ENCODE measurements at places on chromosomes 6 and 20.

DNA sequence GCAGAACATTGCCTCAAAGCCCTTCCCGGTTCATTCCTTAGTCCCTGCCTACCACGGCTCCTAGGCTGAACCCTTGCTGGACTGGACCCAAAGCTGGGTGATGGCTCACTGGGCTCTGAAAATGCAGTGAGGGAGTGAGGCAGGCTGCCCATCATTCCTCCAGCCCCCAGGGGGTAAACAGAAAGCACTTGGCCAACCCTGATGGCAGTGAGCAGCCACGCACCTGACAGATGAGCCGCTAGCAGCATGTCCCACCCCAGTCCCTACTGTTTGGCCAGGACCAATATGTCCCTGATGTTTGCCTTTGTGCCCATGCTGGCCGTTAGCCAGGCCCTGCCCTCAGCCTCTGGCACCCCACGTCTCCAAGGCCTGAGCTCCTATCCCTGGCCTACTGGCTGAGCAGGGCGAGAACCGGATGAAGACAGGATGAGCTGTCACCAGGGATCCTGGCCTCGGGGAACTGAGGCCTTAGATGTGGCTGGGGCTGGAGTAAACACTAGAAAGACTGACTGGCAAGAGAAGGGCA lies 19.4 kb upstream of the BAK1 start:
- peak; percentile 41 for DNase-seq

DNA sequence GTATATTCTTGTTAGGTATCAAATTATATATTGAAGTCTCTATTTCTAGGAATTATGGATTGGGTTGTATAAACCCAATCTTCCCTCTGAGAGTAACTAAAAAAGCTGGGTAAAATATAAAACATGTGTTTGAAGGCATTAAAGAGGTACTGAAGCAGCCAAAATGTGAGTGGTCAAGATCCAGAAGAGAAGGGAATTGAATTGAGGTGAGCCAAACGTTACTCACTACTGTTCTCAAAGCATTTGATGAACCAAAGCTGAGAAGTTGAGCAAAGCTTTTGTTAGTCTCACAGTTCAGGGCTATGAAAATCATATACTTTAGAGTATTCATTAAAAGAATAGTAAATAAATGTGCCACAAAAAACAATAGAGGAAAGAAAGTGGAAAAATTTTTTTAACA lies 365.8 kb downstream of the BCKDHB start:
- DNase-seq = no peak

GRCh38 chr6:62645274-62645673 lies 359.2 kb upstream of the KHDRBS2 start:
- no peak for DNase-seq

GRCh38 chr20:39398656-39399055 lies 436.5 kb downstream of the DHX35 start:
- no peak for DNase-seq

GRCh38 chr6:101392586-101393230 lies 800 bp upstream of the GRIK2 start:
- DNase-seq = no peak

DNA sequence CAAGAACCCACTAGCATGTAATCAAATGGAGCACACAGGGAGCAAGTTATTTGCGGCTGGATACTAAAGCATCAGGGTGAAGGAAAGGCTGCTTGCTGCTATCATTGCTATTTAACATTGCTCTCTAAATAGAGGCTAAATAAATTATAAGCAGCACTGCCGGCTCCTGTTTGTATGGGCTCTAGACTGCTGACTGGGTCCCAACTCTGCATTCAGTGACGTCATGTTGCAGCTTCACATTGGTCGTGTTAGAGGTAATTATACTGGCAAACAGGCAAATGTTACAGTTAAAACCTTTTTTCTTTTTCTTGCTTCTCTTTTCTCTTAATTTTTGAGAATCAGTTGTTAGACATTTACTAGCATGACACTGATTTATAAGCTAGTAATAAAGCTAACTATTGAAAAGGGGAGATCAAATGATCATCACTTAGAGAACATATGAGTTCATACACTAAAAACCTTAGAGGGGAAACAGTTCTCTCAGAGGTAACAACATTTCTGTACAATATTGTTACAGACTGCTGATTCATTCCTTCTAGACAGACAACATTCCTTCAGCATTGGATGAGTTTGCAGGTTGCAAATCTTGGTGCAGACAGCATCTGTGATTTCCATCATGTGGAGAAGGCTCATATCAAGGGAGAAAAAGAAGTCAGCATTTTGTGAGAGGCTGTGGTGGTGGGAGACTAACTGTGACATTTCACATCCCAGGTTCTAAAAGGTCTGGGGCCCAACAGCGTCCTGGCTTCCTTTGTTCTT lies 15.9 kb downstream of the RFPL4B start:
- DNase-seq = no peak

DNA sequence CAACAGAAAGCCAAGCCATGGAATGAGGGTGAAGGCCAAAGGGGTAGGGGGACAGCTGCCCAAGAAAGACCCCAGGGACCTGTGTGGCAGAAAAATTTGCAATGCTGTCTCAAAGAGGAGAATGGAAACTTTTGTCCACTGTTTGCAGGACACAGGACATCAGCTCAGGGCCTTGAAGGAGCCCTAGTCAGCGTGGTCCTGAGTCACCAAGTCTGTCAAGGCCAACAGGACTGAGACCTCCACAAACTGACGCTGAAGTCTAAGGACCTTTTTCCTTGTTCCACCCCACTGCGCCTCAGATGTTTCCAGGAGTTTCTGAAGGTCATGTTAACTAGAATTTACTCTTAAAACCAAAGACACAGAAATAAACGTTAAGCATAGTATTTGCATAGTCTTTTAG lies 31.8 kb upstream of the AVP start:
- no peak for DNase-seq

DNA sequence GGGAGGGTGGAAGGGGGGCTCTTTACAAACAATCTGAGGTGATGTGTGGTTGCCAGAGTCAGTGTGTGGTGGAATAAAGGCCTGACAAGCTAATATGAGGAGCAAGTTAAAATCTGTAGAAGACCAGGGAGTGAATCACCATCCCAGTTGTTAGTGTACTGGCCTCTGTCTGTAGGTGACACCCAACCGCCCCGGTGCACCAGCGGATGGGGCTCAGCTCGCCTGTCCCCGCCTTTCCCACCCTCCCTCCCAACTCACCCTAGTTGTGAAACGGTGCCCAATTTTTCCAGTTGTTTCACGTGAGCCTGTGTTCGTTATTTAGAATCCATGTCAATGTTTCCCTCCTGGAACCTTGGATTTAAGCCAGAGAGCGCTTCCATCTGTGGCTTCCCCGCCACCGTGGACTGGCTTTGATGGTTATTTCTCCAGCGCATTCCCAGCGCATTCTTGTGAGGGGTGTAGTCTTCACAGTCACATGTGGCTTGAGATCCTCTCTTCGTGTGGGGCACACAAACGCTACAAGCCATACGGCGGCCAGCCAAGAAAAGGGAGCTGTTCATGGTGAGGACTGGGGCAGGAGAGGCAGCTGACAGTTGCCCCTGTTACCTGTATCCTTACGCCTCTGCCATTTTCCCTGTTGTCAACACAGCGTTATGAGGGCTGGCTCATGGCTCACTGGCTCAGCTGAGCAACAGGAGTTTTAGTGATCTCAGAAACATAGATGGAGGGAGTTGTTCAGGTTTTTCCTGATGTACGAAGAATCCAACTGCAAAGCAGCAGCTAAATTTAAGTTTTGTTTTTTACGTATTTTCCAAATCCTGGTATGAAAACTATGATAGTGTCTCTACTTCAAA lies 137.6 kb downstream of the ZDHHC14 start:
- DNase-seq = no peak

GRCh38 chr20:22447447-22447778 lies 137.0 kb downstream of the FOXA2 start:
- no peak for DNase-seq

DNA sequence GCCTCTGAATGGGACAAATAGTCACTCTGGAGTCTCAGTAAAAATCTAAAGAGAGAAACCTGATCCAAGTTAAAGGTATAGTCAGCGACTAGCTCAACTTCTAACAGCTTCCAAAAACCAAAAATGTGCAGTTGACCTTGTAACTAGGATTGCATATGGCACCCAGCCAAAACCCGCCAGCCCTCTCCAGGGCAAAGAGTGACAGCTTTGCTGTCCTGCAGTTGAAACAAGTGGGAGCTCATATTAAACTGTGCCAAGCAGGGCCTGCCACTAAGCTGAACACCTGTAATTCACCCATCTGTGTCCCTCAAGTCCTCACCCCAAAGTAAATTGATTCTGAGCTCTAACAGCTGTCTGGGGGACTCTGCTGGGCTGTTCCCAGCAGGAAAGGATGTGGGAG lies 695.3 kb downstream of the MAFB start:
- DNase-seq = no peak

- peak; percentile 53 for DNase-seq
Observed at GRCh38 chr20:474581-474980, 12.2 kb upstream of the TBC1D20 start.

DNA sequence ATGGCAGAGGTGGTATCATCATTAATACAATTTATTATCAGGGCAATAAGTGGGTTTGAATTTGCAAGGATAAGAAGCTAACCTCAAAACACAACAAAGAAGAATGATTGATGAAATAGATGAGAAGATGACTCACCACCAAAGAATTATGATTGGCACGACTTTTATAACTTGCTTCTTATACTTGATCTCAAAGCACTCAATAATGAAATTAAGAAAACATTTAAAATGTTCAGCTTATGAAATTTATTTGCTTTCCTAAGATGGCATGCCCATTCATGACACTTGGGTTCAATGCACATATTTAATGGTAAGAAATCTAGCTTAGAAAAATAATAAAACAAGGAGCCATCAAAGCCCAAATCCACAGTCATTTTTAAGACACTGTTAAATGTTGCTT lies 477.5 kb downstream of the GJA1 start:
- DNase-seq = no peak

- DNase-seq = no peak
Observed at GRCh38 chr6:45430590-45431202, 53.0 kb upstream of the SUPT3H start.

DNA sequence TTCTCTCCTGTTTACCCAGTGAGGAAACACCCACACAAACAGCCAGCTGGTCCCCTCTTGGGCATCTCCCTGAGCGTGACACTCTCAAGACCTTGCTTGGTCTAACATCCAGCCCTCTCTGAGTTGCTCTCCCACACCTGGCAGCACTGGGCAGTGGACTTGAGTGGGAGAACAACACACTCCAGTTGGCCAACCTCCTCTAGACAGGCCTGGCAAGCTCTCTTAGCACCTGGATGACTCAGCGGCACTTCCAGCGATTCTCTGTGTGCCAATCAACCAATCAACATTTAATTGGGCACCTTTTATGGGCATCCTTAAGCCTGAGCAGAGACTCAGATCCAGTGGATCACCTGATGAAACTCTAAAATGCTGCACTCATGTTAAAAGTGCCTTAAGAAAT lies 76.6 kb upstream of the QKI start:
- no peak for DNase-seq

DNA sequence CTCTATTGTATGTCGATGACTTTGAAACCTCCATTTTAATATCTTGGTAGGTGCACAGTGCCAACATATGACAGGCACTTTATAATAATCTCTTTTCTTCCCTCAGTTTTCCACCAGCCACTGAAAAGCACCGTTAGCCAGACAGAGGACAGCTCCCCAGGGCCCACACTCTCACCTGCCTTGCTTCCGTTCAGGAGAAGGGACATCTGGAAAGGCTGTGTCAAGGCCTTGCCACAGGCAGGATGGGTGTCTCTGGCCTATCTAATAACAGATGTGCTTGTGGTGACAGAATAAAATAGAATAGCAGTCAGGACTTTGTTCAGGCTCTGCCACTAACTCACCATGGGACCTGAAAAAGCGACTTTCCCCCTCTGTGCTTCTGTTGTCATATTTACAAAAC lies 75.5 kb upstream of the CCDC167 start:
- no peak for DNase-seq

DNA sequence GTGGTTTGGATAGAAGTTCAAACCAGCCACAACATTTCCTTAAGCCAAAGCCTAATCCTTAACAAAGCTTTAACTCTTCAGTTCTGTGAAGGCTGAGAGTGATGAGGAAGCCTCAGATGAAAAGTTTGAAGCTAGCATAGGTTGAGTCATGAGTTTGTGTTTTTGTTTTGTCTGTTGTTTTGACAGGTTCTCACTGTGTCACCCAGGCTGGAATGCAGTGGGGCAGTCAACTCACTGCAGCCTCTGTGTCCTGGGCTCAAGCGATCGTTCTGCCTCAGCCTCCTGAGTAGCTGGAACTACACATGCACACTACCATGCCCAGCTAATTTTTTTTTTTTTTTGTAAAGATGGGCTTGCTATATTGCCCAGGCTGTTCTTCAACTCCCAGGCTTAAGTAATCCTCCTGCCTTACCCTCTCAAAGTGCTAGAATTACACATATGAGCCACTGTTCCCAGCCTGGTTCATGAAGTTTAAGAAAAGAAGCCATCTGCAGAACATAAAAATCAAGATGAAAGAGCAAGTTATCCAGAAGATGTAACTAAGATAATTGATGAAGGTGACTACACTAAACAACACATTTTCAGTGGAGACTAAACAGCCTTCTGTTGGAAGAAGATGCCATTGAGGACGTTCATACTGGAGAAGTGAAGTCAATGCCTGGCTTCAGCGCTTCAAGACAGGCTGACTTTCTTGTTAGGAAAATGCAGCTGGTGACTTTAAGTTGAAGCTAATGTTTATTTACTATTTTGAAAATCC lies 96.2 kb downstream of the SMAP1 start:
- no peak for DNase-seq

GRCh38 chr6:136958168-136958567 lies 36.1 kb downstream of the SLC35D3 start:
- no peak for DNase-seq

- DNase-seq = no peak
Observed at GRCh38 chr20:20259533-20259932, 108.4 kb upstream of the INSM1 start.

DNA sequence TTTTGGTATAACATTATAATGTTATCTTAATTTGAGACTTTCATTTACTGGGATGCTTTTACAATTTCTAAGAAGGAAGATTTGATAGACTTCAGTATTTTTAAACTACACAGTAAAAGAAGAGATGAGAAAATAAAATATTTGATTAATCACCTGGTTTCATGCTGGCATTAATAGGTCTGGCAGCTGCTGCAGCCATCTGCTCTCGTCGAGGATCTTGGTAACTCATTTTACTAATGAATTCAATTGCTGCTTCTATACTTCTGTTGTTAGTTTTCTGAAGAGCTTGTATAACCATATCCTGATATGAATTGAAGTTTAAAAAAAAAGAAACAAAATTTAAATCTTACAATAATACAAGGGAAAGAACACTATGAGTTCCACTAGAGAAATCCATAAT lies 23.0 kb downstream of the LATS1 start:
- no peak for DNase-seq

DNA sequence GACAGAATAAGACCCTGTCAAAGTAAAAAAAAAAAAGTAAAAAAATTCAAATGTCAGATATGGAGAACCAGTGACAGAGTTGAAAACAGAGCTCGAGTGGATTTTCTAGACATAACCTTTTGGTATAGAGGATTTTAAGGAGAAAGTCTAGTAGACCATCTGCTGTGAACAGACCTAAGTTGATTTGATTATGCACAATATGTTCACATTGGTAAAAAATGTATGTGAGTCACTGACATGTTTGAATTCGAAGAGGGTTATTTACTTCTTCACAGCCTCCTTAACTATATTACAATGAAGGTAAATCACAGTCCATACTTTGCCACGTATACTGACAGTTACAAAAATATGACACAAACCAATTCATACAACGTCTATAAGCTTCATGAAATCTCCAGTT lies 7.4 kb downstream of the TINAG start:
- no peak for DNase-seq

GRCh38 chr6:79436241-79436640 lies 101.0 kb downstream of the LCA5 start:
- peak; percentile 45 for DNase-seq

Measured in fibroblast of gingiva (primary cell).